Right forelimb (tissue), 1 donor: ENCODE measurements at places on chromosomes 2 and 18.

GRCh38 chr2:105078906-105079495 is 41.1 kb downstream of the MRPS9 start:
- no peak for DNase-seq

- DNase-seq, result no peak
These were observed 28.9 kb upstream of the IER3IP1 start for GRCh38 chr18:47204908-47205522.

DNA sequence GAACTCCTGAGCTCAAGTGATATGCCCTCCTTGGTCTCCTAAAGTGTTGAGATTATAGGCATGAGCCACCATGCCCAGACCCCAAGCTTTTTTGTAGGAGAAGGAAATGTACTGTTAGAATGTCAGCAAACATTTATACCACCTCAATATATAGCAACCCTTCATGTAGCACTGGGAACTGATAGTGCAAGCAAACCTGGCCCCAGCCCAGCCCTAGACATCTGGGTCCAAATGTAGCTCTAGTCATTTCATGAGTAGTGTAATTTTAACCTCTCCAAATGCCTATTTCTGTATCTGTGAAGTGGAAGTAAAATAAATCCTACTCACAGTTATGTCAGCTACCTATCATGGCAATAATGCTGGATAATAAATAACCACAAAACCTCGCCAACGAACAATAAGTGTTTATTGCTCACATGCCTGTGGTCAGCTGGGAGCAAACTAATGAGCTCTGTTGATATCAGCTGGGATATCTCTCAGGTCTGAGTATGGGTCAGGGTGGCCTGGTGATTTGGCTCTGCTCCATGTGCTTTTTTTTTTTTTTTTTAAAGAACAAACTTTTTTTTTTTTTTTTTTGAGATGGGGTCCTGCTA is 180.4 kb downstream of the CD8B2 start:
- no peak for DNase-seq

- DNase-seq, result no peak
These were observed 35.7 kb downstream of the LYPD6 start for GRCh38 chr2:149365931-149366583.

- DNase-seq, result no peak
These were observed 7.0 kb upstream of the NDUFV2 start for GRCh38 chr18:9095297-9096006.

GRCh38 chr2:168907940-168908662 is 7.0 kb downstream of the G6PC2 start:
- DNase-seq, result no peak

DNA sequence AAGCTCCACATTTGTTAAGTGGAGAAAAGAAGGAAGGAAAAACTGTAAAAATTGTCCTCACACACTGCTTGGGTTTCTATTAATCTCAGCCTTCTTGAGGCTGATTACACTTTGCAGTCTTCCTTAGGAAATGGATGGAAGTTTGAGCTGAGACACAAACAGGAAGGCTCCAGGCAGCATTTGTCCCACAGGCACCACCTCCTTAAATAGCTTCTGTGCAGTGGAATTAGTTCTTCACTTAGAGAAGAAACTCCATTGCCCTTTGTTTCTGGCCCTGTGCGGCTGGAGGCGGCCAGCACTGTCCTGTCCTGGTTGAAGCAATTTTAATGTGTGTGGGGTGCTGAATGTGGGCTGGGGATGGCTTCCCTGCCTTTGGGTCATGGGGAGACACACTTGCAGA is 44.3 kb downstream of the ARHGAP28 start:
- DNase-seq, result no peak

- no peak for DNase-seq
These were observed 47.8 kb downstream of the TRAPPC12 start for GRCh38 chr2:3427272-3427671.

- DNase-seq, result no peak
These were observed 30.6 kb upstream of the FAM237A start for GRCh38 chr2:206611736-206612135.

DNA sequence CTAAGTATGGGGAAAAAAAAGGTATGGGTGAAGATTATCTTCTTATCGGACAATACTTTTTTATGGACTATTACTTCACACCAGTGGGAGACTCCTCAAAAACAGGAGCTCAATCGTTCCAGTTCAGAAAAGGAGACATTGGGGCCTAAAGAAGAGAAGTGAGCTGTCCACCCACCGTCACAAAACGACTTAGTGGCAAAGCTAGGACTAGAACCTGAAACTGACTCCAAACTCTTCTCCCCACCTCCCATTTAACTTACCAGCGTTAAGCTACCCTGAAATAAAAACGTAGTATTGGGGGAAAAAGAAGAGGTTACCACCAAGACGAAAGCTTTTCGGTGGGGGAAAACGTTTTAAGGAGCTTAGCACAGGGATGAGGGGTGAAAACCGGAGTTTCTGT is 503 bp downstream of the GTF3C3 start:
- DNase-seq, result no peak
